ENCODE measurements at places on chromosomes 12 and 14.

GRCh38 chr12:4274396-4275015 is 944 bp downstream of the CCND2 start:
- no peak for DNase-seq

- no peak for DNase-seq
Observed at GRCh38 chr12:6605421-6606330, 1.5 kb downstream of the CHD4 start.

DNA sequence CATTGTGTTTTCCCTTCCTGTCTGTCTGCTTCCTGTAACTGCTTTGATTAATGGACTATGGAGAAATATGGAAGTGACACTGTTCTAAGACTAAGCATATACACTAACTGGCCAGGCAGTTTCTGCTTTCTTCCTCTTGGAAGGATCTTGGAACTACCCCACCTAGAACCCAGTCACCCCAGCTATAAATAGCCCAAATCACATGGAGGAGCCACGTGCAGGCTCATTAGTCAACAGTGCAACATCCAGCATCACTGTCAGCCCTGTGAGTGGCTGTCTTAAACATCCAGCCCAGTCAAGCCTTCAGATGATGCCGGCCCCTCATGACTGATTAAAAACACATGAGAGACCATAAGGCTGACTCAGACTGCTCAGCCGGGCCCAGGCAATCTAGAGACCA is 39.2 kb downstream of the BCAT1 start:
- no peak for DNase-seq

- no peak for DNase-seq
Observed at GRCh38 chr14:104211741-104212140, 73.4 kb downstream of the KIF26A start.

DNA sequence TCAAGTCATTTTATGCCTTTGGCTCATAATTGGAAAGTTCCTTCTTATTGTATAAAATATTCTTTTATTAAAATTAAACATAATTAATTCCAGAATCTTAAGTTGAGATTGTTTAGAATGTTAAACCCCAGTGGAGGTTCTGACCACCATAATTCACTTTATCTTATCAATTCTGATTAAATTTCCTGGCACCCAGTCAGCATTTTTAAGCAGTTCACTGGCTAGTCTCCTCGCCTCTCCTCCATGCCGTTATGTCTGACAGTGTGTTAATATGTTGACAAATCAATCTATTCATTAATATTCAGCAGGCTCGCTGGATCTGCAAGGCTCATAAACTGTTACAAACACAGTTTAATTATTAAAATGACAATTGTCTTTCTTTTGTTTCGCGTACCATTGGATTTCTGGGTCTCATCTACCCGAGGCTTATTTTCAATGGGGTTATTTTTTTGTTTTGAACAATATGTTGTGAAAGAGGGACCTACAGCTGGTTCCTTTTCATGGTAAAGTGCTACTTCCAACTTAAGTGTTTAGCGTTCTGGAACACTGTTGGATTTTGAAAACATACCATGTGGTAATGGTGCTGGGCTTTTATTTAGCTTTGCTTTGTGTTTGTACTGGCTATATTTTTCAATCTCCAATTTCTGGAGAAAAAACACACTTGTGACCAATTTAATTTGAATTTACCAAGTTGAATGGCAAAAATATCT is 339.7 kb downstream of the PRKD1 start:
- DNase-seq = no peak

DNA sequence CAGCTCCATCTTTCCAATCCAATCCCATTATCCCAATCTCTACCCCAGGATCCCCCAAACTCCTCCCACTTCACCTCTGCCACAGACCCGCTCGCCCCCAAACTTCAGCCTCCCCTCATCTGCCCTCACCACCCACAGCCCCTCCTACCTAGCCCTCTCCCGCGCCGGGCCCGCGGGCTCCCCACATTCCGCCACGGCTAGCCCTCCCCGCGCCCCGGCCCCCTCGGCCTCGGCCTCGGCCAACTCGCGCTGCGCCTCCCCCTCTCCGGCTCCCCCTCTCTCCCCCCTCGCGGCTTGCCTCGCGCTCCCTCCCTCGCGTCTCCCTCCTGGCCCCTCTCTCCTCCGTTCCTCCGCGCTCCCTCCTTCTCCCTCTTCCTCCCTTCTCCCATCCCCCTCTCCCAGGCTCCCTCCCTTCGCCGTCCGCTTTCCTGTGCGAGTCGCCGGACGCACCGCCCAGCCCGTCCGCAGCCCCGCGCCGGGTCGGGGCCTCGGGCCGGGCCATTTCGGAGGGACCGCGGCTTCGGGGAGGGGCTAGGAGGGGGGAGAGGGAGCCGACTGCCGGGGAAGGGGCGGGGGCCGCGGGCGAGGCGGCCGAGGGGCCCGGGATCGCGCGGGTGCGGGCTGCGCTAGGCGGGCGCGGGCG is at the start of gene ATN1:
Gene ATN1, plus strand, starts transcription at position 581 of the 643 bp plus-strand sequence. CDS start 6,043 bp downstream, outside the sequence.
- peak; percentile 84 for DNase-seq

DNA sequence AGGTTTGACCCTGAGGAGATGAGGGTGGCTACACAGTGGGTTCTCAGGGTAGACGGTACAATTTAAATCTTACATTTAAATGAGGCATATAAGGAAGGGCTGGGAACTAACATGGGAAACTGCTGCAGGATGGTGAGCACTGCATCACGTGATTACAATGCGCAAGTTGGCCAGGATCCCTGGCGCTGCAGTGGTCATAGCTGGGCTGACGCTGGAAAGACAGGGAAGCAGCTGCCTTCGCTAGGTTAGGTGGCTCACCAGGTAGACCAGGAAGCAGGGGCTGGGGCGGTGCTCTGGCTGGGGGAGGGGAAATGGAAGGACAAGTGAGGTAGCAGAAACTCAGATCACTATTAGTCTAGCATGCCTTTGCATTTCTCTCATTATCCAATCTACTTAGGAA is 149.9 kb downstream of the FOXN3 start:
- no peak for DNase-seq

DNA sequence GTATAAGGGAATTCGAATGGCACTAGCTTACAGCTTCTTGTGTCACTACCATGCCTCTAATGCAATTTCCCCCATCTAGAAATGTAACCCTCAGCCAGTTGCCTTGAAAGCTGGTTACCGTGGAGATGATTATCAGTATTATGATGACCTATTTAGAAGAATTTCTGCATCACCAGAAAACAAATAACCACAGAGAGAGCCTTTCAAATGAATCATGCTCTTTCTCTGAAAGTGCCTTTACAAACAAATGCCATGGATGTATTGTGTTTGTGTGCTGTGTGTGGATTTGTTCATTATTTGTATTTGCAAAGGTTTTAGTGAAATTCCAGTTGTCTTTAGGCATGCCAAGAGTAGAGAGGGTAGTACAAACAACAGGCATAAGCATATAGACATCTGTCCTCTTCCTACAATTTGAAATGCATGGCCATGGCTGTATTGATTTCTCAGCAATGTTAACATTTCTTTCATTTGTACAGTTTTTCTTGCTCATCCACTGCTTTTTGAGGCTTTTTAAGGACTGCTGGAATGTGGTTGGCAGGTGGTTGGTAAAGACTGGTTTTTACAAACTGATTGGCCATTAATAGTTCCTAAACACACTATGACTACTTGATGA is 266.5 kb downstream of the PAWR start:
- DNase-seq = no peak

- no peak for DNase-seq
Observed at GRCh38 chr12:97921979-97922722, 459.5 kb downstream of the RMST start.

GRCh38 chr12:95820096-95820703 is 29.6 kb upstream of the NTN4 start:
- DNase-seq = no peak

DNA sequence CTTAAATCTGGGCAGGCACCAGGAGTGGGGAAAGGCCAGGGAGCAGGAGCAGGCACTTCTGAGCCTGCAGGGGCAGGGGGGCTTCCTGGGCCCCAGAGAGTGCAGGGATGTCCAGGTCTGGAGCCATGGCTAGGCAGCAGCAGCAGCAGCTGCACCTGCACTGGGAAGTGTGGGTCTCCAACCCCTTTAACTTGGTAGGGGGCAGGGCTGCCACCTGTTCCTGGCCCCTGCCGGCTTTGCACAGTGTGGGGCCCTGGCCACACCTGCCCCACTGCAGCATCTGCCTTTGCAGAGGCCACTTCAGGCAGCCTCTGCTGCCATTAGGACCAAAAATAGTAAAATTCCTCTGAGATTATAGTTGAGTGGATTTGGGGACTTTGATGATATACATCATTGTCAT is 138.5 kb downstream of the SLC16A7 start:
- DNase-seq = no peak

DNA sequence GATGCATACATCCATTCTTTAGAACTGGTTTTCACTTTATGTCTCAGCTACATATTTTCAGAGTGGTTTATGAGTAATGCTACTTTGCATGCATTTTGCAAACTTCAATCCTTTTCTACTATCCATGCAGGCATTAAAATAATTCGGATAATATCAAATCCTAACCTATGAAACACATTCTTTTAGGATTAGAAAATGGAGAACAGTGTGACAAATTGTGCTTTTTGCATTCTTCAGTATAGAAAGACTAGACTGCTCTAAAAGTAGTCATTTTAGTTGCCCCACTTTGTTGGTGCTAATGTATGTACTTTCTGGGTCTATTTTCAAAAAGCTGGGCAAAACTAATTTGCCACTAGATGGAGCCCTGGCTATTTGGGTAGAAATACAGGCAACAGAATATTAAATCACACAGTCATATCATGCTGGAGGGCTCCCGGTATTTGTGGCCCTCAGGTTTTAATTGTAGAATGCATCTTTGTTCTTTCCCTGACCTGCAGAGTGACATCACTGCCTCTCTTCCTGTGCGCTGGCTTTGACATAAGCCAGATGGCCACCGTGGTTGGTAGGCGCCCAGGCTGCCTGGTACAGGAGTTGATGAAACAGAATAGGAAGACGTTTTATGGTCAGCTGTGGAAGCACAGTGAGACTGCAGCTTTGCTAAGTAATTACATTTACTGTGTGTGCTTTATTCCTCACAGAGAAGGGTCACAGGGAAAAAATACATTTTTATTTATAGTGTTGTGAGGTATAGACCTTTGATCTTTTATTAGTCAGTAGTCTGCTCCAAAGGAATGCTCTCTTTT is 28.1 kb downstream of the MSRB3 start:
- DNase-seq = no peak

- DNase-seq = peak; percentile 81
Observed at GRCh38 chr14:64337888-64338615, 43.9 kb upstream of the ESR2 start.

- DNase-seq = no peak
Observed at GRCh38 chr12:93884794-93885460, 207.8 kb downstream of the CRADD start.

GRCh38 chr14:53638966-53639365 is 317.7 kb downstream of the BMP4 start:
- no peak for DNase-seq

GRCh38 chr12:52277486-52278245 is 3.2 kb downstream of the KRT86 start:
- no peak for DNase-seq

GRCh38 chr14:94370524-94370910 is 17.9 kb downstream of the SERPINA1 start:
- no peak for DNase-seq

- DNase-seq = no peak
Observed at GRCh38 chr12:107817250-107817649, 42.7 kb downstream of the ASCL4 start.

DNA sequence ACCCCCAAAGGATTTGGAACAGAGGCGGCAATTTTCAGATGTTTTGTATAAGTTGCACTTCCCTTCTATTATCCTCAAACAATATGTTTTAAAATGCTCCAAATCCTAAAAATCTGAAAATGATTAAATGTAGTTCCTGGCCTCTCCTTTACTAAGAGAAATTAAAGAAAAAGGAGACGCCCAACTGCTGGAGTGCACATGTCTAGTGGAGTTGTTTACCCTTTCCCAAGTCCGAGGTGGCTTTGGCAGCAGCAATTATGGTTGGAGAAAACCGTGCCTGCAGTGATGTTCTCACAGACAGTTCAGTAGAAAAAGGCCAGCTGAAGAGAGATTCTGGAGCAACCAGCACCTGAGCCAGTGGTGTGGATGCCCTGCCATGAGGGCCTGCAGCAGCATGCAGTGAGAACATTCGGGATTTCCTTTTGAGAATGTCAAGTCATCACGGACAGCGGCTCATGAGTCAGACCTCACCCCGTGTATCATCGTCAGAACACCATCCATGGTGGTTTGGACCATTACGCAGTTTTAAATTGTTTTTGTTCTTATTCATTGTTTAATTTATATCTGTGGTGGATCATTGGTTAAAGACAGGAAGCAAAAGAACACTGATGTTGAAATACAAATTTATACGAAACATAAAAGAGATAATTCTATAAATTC is 179.0 kb upstream of the KRR1 start:
- DNase-seq = no peak

GRCh38 chr14:25116607-25117006 is 66.7 kb upstream of the STXBP6 start:
- DNase-seq = no peak

- DNase-seq = no peak
Observed at GRCh38 chr12:32309811-32310736, 89.3 kb upstream of the FGD4 start.

- DNase-seq = no peak
Observed at GRCh38 chr12:58711974-58712373, 208.3 kb downstream of the LRIG3 start.

GRCh38 chr14:70803321-70804310 is 5.7 kb downstream of the MAP3K9 start:
- DNase-seq = no peak

GRCh38 chr14:90297876-90298629 is 33.7 kb downstream of the NRDE2 start:
- no peak for DNase-seq

GRCh38 chr12:26286186-26286585 is 90.8 kb downstream of the SSPN start:
- DNase-seq = peak; percentile 78

DNA sequence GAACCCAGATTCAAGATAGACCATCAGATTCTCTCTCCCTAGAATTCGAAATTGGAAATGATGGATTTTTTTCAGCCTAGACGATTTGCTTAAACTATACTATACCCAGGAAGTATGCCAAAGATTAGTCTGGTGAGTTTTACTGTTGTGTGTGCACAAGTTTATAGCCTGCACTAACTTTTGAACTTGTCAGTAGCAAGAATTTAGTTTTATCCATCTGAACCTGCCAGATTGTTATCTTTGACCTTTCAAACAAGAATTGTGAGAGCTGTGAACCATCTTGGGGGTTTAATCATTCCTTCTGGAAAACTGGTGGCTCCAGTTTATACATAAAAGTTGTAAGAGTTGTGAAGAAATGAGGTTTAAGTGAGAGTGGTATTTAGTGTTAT is 243.5 kb upstream of the DAAM1 start:
- no peak for DNase-seq
